ENCODE measurements at places on chromosomes 13 and 19.

DNA sequence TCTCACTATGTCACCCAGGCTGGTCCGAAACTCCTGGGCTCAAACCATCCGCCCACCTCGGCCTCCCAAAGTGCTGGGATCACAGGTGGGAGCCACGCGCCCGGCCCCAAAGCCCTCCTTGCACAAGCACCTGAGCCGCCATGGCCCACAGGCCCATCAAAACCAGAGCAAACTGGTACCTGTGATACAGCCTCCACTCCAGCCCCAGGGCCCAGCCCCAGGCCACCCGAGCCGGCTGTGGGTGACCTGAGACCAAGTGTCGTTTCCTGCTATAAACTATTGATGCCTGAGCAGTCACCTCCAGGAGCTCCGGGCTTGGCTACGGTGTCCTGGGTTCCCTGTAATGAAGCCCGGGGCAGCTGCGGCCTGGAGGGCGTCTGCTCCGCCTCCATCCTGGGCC, 9.7 kb upstream of the PTBP1 start:
- no peak for DNase-seq

- DNase-seq, result no peak
These were observed 148.6 kb upstream of the ZNF507 start for GRCh38 chr19:32196690-32197420.

GRCh38 chr13:105147461-105147860, 1388.0 kb downstream of the EFNB2 start:
- DNase-seq, result no peak

DNA sequence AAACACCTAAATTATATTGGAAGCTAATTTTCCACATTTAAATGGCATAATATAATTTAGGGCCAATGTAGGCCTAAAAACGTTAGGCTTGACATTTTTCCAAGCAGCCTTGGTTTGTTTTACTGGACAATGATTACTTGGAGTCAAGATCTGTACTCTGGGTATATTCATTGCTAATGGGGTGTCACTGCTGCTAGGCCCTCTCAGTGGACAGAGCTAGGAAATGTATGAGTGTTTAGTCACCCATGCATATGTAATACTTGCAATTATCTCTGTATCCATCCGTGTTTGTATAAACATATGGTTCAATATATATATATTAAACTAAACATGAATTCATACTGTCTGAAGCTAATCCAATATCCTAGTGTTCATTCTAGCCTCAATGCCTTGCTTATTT, 598.1 kb downstream of the DCT start:
- DNase-seq, result no peak

DNA sequence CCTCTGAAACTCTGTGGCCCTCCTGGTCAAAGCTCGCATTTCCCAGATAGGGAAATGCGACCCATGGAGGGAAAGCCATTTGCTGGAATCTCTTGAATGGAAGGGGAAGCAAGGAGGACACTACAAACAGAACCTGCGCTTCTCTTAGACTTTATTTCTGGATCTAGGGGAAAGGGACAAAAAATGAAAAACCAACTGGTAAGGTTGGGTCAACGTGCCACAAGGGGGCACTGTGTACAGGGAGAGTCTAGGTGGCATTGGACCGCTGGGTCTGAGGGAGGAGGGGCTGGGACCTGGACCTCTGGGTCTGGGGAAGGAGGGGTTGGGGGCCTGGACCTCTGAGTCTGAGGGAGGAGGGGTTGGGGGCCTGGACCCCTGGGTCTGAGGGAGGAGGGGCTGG, 5.0 kb downstream of the KLK4 start:
- DNase-seq, result peak; percentile 29

GRCh38 chr13:39777527-39778061, 122.1 kb downstream of the COG6 start:
- peak; percentile 26 for DNase-seq

DNA sequence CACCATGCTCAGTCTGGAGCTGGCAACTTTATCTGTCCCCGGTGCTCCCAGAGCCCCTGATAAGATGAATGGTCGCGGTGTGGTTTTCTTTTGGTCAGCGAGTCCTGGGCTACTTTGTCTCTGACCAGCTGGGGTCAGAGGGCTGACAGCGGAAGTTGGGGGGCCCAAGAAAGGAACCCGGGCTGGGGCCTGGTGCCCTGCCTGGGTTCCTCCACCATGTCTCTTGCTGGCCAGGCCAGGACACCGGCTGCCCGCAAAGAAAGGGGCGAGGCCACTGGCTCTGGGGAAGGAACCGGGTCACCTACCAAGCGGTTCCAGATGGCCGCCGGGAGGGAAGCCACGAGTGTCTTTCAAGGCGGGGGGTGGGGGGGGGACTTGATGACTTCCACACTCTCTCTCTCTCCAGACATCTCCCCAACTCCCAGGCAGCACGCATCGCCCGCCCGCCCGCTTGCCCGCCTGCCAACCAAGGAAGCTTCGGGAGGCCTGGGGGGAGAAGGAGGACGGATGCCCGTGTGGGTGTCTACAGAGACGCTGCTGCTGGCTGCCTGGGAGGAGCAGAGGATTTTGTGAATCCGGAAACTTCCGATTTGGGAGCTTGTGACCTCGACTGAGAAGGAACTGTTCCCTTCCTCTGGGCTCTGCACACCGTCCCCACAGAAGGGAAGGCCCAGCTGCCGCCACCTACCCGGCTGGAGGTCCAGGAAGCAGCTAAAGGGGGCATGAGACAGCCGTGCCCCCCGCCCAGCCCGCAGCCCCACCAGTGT, 1.1 kb downstream of the PIP5K1C start:
- no peak for DNase-seq

DNA sequence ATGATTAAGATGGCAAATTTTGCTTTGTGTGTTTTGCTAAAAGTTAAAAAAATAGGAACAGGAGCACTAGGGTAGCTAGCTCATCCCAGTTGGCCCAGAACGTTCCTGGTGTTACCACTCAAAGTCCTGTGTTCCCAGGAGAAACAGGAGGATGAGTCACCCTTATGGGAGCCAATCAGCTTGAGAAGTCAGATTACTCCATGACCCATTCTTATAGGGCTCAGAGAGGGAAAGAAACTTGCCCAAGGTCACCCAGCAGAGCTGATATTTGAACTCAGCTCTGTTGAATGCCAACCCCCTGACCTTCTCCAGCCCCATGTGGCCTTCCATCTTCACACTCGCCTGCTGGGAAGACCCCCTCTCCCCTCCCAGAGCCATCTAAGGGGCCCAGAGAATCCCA, 13.0 kb downstream of the NMRK2 start:
- no peak for DNase-seq

DNA sequence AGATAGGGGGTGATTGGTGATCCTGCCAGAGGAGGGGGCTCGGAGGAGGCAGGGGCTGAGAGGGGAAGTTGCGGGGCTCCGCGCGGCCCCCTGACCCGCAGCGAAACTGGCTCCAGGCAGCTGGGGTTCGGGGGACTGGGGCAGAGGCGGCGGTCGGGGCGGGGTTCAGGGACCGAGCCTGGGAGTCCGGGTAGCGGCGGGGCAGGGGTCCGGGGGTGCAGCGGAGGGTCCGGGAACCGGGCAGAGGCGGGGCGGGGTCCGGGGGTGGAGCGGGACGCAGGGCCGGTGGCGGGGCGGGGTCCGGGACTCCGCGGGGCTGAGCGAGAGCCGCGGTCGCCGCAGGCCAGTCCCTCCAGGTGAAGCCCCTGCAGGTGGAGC, 1.2 kb downstream of the MADCAM1 start:
- no peak for DNase-seq

- DNase-seq, result no peak
These were observed 12.3 kb downstream of the CIB3 start for GRCh38 chr19:16160943-16161560.

DNA sequence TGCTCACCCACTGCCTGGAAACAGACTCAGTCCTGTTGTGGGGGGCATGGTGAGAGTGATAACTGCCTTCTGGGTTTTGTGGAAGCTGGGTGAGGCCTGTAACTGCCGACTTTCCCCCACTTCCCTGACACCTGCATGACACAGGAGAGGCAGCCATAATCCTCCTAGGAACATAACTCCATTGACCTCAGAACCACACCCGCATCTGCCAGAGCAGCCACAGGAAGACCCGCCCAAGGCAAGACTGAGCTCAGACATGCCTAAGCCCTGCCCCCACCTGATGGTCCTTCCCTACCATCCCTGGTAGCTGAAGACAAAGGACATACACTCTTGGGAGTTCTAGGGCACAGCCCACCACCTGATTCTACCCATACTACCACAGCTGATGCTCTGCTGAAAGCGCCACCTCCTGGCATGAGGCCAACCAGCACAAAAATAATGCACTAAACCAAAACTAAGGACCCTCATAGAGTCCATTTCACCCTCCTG, 326.7 kb downstream of the RBM26 start:
- DNase-seq, result no peak

DNA sequence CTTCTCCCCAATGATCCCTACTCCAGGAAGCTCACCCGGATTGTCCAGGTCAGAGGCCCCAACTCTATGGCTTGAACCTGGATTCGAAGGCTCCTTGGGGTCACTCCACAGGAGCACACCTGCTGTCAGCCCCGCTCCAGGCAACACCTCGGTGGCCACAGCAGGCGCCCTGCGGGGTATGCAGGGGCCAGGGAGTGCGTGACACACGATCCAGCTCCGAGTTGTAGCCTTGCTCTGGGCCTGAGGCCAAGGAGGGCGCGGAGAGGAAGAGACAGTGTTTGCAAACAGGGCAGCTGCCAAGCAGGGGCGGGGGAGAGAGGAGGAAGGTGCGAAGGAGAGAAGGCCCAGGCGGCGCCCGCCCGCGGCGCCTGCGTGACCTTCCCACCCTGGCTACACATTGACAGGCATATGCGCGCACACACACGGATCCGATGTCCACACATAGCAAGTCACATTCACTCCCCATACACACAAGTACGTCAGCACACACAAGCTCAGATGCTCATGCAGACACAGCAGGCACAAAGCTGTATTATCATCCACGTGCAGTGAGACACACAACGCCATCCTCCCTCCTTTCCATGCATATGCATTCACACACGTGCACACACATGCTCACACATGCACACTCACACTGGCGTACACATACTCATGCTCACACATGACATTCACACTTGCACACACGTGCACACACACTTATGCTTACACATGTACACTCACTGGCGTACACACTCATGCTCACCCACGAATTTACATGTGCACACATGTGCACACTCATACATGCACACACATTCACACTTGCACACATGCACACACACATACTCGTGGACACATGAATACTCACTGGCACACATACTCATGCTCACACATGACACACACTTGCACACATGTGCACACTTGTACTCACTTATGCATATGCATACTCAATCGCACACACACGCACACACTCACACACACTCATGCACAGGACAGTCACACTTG, 10.4 kb downstream of the SBK2 start:
- no peak for DNase-seq

- no peak for DNase-seq
These were observed 87.3 kb downstream of the ERCC5 start for GRCh38 chr13:102933122-102933521.

- no peak for DNase-seq
These were observed 177.9 kb downstream of the COL4A1 start for GRCh38 chr13:110129076-110129475.

DNA sequence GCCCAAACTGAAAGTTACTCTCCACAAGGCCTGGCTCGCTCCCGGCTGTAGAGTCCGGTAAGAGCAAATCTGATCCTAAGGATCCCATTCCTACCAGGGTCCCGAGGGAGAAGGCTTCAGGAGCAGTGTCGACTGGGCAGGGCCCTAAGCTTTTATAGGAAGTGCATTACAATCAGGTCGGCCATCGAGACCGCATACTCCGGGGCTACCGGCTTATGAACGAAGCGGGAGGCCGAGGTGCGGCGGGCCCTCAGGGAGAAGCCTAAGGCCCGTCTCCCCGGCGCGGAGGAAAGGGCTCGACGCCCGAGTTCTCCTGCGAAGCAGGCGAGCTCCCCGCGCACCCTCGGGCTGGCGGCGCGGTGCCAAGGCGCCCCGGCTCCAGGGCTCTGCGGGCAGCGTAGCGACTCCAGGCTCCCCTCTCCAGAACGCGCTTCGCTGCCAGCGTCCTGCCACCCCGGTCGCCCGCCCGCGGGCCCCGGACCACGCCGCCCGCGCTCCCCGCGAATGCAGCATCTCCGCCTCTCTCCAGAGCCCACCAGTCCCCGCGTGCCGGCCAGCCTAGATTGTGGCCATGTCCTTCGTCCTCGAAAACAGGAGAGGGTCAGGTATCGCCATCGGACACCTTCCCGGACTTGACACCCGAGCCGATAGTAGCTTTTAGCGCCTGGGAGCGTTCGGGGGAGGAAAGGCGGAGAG, 1.4 kb downstream of the EFNB2 start:
- peak; percentile 30 for DNase-seq

DNA sequence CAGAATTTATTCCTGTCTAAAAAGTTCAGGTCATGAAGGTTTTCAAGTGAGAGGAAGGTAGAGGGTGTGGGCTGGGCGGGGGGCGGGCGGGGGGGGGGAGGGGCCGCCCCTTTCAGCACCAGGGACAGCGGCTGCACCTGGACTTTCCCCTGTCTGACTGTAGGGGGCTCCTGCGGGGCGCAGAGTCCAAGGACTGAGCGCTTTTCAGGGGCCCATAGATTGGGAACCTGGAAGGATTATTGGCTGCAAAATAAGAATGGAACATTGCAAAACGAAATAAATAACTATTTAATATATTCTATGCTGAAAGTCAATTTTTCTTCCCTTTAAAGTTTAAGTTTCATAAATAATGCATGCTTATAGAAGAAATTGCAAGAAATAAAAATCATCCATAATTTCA, 8.9 kb upstream of the CYP4F3 start:
- peak; percentile 32 for DNase-seq

DNA sequence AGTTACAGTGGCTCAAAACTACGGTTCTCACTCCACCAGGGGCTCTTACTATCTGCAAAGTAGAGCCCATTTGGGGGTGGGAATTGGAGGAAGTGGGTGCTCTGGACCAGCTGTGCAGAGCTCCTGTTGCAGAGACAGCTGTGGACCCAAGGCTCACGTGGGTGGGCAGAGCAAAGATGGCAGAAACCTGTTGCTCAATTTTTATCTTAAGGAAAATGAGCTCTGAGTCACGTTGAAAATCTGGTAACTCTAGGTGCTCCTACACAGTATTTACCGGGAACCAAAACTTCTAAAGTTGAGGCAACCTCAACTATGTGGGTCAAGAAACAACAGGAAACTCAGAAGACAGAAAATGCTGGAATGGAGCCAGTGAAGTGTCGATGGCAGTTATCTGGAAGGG, 30.2 kb upstream of the SLC15A1 start:
- DNase-seq, result no peak

GRCh38 chr19:38684078-38684861, 36.8 kb downstream of the ACTN4 start:
- DNase-seq, result no peak

DNA sequence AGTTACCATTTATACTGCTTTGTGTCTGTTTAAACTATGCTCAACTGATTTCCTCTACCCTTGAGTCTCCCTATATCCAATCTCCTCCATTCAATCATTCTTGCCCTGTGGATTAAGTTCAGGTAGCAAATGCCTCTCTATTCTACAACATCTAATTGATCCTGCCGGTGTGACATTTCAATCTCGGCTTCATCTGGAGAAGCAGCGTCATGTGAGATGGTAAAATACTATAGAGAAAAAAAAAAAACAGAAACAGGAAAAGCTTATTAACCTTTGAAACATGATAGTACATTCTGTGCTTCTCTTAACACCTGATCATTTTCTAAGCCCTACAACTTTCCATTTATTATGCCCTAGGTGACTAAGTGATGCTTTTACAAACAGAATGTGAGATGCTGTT, 89.4 kb downstream of the KCTD12 start:
- DNase-seq, result no peak

GRCh38 chr13:43751624-43752023, 35.1 kb downstream of the ENOX1 start:
- DNase-seq, result no peak

- DNase-seq, result no peak
These were observed 67.5 kb downstream of the CHST8 start for GRCh38 chr19:33689138-33689746.

- no peak for DNase-seq
These were observed 502.3 kb downstream of the TBC1D4 start for GRCh38 chr13:74979703-74980102.
